H9 (cell line): ENCODE measurements at places on chromosomes 7 and 10. TPM values are rescaled to one million over a fixed set of nuclear protein-coding genes. Genes with fewer than 3 reads are reported as not detected.

DNA sequence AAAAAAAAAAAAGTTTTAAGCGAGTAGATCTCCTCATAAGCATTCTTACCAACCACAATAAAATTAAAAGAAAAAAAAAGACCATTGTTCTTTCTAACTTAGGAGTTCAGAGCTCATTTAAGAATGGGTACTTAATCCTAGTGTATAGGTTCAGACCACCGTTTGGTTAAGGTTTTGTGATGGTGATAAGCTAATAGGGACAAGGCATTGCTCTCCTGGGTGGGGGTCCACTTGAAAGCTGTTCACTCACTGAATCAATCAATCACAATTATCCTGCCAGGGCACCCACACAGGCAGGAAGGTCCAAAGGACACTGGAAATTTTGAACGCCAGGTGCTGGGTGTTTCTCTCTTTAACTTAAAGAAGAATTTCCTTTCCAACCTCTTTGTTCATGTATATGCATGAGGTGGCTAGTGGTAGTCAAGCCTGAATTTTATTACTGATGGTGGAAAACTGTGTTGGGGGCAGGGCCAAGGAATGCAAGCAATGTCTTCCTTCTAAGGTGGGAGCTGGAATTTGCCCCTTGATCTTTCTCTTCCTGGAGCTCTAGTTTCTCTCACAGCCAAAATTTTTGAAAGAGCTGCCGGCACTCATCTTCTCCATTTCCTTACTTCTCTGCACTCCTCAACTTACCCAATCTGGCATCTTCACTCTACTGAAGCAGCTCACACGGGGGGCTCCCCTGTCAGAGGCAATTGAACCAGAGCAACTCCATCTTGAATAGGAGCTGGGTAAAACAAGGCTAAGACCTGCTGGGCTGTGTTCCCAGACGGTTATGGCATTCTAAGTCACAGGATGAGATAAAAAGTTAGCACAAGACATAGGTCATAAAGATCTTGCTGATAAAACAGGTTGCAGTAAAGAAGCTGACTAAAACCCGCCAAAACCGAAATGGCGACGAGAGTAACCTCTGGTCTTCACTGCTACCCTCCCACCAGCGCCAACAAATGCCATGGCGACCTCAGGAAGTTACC is 7.5 kb upstream of the FAM131B start:
- H3K27ac ChIP-seq, result peak overlapping the region; percentile 44
- H3K36me3 ChIP-seq, result no peaks in the 10 kb centered on the region
- peaks cover 12% of the 10 kb centered on the region for H3K4me1 ChIP-seq

TRIM74 gene
- 0.26 TPM in 1 of 2 replicates, not detected in the other for total RNA-seq

SAMD9L gene
- total RNA-seq, result not detected in 2 replicates

DNA sequence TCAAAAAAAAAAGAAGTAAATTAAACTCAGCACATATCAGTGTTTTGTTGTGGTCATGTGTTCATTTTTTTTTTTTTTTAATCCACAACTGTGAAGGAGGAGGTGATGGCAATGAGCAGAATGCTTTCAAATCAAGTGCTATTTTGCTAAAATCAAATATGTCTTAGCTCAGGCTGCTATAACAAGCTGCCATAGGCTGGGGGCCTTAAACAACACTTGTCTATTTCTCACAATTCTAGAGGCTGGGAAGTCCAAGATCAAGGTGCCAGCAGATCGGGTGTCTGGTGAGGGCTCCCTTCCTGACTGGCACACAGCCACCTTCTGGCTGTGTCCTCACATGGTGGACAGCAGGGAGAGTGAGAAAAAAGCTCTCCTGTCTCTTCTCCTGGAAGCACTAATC is 203.9 kb downstream of the FAM107B start:
- 0 out of 2 replicates have a peak, but pooled peaks cover 2% of the 10 kb centered on the region for H3K4me1 ChIP-seq
- no peak overlapping the region for H3K4me3 ChIP-seq
- no peaks in the 10 kb centered on the region for H3K27me3 ChIP-seq
- H3K27ac ChIP-seq, result no peak overlapping the region

SHOC2 gene
- total RNA-seq, result 23.5 and 23.7 TPM in 2 replicates

DNA sequence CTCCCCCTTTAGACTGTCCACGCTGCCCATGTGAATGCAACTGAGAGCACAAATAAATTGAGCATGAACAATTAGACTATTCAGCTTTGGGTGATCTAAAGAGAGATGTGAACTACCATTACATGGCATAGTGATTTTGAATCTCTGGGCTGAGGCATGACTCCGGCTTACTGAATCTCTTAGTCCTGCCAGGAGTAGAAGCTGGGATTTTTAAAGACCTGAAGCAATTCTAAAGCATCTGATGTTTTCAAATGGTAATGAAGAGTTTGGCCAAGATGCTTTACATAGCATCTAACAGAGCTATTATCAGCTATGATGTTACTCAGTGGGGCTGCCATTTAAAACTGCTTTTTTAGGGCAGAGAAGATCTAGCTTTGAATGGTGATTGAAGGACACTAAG is 1059.1 kb downstream of the SORCS3 start:
- peaks cover 4% of the 10 kb centered on the region; the same call in 1 of the 2 replicates for H3K27me3 ChIP-seq
- H3K36me3 ChIP-seq, result no peaks in the 10 kb centered on the region
- H3K4me1 ChIP-seq, result peaks cover 3% of the 10 kb centered on the region; the same call in 1 of the 2 replicates
